Activated T-helper 2 cell treated with anti-CD3 and anti-CD28 coated beads, Interferon-gamma antibody, Interleukin-2, Interleukin-4, amounts not matched to agents 10 μg/mL and 5 μg/mL and 100 μg/mL, durations not matched to agents 14 hours and 24 hours and 36 hours (primary cell): ENCODE measurements at places on chromosomes 2 and 18.

- peaks cover 2% of the 10 kb centered on the region for H3K36me3 ChIP-seq
- H3K4me1 ChIP-seq: no peaks in the 10 kb centered on the region
- H3K4me3 ChIP-seq: no peak overlapping the region
- H3K27me3 ChIP-seq: peaks cover 2% of the 10 kb centered on the region
- H3K27ac ChIP-seq: peak overlapping the region; percentile 28
- DNase-seq: no peak
Measured at GRCh38 chr2:241905716-241906377, 36.3 kb downstream of the RTP5 start.

GRCh38 chr2:22247466-22247865 lies 1123.7 kb downstream of the TDRD15 start:
- H3K27ac ChIP-seq: no peak overlapping the region
- H3K27me3 ChIP-seq: no peaks in the 10 kb centered on the region
- no peak for DNase-seq

DNA sequence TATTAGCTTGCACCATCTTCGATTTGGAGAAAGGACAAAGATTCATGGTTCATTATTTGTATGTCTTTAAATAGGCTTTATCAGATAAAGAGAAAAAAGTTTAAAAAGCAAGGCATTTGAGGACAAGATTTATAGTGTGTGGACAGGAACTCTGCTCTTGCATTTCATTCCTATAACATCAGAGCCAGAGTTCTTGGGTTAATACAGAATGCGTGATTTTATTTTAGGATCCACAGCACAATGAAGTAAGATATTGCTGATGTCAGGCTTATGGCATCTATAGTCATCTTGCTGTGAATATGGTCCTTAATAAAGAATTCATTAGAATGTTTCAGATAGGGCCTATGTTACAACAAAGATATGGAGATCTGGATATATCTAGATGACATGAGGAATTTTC lies 19.7 kb downstream of the RASGRP3 start:
- no peaks in the 10 kb centered on the region for H3K36me3 ChIP-seq
- no peak for DNase-seq
- H3K27ac ChIP-seq: no peak overlapping the region
- H3K4me3 ChIP-seq: no peak overlapping the region
- peaks cover 50% of the 10 kb centered on the region for H3K4me1 ChIP-seq

DNA sequence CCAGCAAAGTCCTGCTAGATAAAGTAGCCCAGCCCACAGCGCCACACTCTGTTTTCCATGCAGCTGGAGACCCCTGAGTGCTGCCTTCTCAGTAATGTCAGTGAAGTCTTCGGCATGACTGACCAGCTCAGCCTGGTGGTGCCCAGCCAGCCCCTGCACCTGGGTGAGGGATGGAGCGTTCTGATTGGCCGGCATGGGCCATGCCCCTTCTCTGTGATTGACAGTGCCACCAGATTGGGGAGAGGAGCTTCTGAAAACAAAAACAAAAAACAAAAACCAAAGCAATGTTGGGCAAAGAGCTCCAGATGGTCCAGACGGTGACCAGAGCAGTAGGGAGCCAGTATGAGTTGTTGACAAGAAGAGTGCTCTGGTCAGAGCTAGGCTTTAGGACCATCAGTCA lies 122.6 kb downstream of the DYSF start:
- H3K4me3 ChIP-seq: no peak overlapping the region
- H3K27me3 ChIP-seq: no peaks in the 10 kb centered on the region
- no peaks in the 10 kb centered on the region for H3K36me3 ChIP-seq
- no peak overlapping the region for H3K27ac ChIP-seq

GRCh38 chr2:19362755-19363473 lies 4.5 kb upstream of the OSR1 start:
- no peaks in the 10 kb centered on the region for H3K36me3 ChIP-seq
- peak overlapping the region; percentile 82 for H3K4me3 ChIP-seq
- peaks cover 25% of the 10 kb centered on the region for H3K4me1 ChIP-seq
- H3K27ac ChIP-seq: no peak overlapping the region
- peaks cover 80% of the 10 kb centered on the region for H3K27me3 ChIP-seq

- no peaks in the 10 kb centered on the region for H3K36me3 ChIP-seq
- H3K27me3 ChIP-seq: no peaks in the 10 kb centered on the region
- H3K27ac ChIP-seq: no peak overlapping the region
- H3K4me3 ChIP-seq: no peak overlapping the region
Measured at GRCh38 chr2:167484875-167485274, 596.6 kb downstream of the XIRP2 start.

GRCh38 chr2:202736826-202737225 lies 102.1 kb downstream of the FAM117B start:
- no peak overlapping the region for H3K27ac ChIP-seq
- H3K36me3 ChIP-seq: peaks cover 40% of the 10 kb centered on the region
- H3K4me1 ChIP-seq: peaks cover 1% of the 10 kb centered on the region
- H3K27me3 ChIP-seq: no peaks in the 10 kb centered on the region
- no peak for DNase-seq

GRCh38 chr2:164735309-164735919 lies 106.2 kb downstream of the COBLL1 start:
- no peak for DNase-seq
- H3K4me3 ChIP-seq: no peak overlapping the region
- no peak overlapping the region for H3K27ac ChIP-seq
- peaks cover 13% of the 10 kb centered on the region for H3K27me3 ChIP-seq
- H3K4me1 ChIP-seq: peaks cover 2% of the 10 kb centered on the region

GRCh38 chr2:104473546-104473945 lies 380.4 kb upstream of the POU3F3 start:
- H3K36me3 ChIP-seq: no peaks in the 10 kb centered on the region
- H3K4me1 ChIP-seq: no peaks in the 10 kb centered on the region
- DNase-seq: no peak
- no peak overlapping the region for H3K27ac ChIP-seq

DNA sequence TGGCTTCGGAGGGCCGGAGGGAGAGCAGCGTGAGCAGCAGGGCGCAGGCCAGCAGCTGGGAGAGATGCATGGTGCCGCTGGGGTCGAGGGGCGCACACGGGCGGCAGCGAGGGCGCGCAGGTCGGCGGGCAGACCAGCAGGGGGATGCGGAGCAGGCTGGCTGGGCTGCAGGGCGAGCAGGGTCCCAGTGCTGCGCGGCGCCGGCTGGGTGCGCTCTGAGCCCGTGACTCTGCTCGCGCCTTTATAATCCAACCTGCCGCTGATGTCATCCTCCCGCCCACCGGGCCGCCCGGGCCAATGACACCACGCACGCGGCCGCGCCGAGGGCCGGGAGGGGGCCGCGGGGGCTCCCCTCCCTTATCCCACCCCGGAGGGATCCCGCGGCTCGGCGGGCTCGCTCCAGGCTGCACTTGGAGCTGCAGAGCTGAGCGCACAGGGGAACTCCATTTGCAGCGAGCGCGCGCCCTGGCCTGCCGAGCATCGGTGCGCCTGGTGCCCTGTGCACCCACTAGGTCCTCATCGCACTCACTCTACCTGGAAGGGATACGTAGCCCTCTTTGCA lies at the start of gene NPPC:
Gene NPPC, minus strand, starts transcription at position 217 of the 562 bp plus-strand sequence. Its CDS starts 147 bp downstream, at position 70.
- peak; percentile 49 for DNase-seq
- H3K4me1 ChIP-seq: no peaks in the 10 kb centered on the region
- H3K27ac ChIP-seq: no peak within 1 kb of the TSS
- H3K27me3 ChIP-seq: peaks cover 52% of the 10 kb centered on the region
- no peaks in the 10 kb centered on the region for H3K36me3 ChIP-seq
- H3K4me3 ChIP-seq: peak within 1 kb of the TSS; percentile 26

DNA sequence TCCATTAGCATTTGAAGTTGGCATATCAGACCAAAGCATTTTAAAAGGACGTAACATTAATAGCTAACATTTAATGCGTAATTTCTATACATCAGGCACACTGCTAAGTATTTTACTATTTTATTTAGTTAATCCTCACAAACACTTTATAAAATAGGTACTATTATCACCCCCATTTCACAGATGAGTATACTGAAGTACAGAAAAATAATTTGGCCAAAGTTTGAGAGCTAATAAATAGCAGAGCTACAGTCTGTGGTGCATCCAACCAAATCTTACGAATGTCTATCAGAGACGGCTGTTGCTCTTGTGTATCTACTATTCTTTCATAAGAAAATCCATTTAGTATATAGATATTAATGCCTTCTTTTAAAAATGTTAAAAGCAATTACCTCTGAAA lies 11.9 kb downstream of the TYW5 start:
- H3K27me3 ChIP-seq: no peaks in the 10 kb centered on the region
- H3K36me3 ChIP-seq: peaks cover 59% of the 10 kb centered on the region
- H3K27ac ChIP-seq: no peak overlapping the region
- peaks cover 20% of the 10 kb centered on the region for H3K4me1 ChIP-seq
